Breast epithelium (tissue), 4 donors: ENCODE measurements at places on chromosomes 7 and 10. TPM values are rescaled to one million over a fixed set of nuclear protein-coding genes. Genes with fewer than 3 reads are reported as not detected.

The FGFR2 gene
- 62.8 TPM for total RNA-seq

The CLCN1 gene
- 0.29 TPM for total RNA-seq

GRCh38 chr7:2943851-2944601 lies 99.6 kb downstream of the CARD11 start:
- no peak for DNase-seq
- no peak overlapping the region for H3K27ac ChIP-seq
- H3K36me3 ChIP-seq, result no peaks in the 10 kb centered on the region
- H3K27me3 ChIP-seq, result no peaks in the 10 kb centered on the region
- no peaks in the 10 kb centered on the region for H3K4me1 ChIP-seq
- no peak overlapping the region for H3K4me3 ChIP-seq

DNA sequence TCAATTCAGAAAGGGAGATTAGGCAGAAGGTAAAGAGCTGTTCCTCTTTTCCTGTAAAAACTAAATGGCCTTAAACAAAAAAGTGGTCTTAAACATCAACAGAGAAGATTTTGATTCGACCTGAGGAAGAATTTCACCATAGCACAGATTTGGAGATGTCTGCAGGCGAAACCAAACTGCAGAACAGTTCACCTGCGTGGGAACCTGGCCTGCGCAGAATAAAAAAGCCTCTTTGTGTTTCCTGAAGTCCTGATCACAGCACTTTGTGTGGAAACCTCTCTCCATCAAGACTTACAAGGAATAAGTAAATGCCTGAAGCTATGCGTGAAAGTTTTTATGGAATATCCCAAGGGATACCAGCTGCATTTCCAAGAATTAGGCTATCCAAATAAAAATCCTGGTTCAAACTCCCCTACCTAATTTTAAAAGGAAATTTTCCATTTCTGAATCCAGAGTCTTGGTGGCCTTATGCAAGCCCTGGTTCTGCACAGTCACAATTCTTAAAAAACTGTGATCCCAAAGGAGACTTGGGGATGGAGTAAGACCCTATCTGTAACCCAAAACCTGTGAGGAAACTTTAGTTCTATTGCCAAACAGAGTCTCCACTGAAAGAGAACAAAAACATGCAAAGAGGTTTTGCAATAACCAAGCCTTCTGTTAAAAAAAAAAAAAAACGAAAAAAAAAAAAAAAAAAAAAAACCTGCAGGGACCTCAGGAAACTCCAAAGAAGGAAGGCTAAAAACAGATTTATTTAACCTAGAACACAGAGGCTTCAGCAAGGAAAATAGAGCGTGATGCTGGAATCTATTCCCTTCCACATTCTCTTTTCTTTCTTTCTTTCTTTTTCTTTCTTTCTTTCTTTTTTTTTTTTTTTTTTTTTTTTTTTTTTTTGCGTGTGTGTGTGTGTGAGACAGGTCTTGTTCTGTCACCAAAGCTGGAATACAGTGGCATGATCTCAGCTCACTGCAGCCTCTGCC lies 10.4 kb downstream of the CALML3 start:
- H3K27me3 ChIP-seq, result no peaks in the 10 kb centered on the region
- no peak for DNase-seq
- no peak overlapping the region for H3K4me3 ChIP-seq
- H3K36me3 ChIP-seq, result no peaks in the 10 kb centered on the region

DNA sequence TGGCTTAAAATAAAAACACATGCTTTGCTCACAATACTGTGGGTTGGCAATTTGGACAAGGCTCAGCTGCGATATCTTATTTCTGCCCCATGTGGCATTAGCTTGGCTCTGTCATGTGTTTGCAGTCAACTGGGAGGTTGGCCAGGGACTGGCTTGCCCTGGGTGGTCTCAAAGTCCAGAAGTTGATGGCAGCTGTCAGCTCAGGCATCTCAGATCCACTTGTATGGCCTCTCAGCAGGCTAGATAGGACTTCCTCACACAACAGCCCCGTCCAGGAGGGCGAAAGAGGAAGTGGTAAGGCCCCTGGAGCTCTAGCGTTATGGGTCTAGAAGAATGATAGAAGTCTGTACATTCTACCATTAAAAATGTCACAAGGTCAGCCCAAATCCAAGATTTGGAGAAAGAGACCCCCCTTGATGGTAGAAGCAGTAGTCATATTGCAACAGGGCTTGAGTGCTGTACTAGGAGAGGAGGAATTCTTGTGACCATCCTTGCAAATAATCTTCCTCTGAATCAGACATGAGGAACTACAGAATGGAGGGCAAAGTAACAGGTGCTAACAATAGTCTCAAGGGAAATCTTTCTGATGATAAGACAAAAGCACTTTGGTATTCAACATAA lies 166.2 kb downstream of the FAM107B start:
- DNase-seq, result no peak
- no peaks in the 10 kb centered on the region for H3K27me3 ChIP-seq
- no peak overlapping the region for H3K27ac ChIP-seq
- peaks cover 4% of the 10 kb centered on the region for H3K4me1 ChIP-seq
